ENCODE measurements at places on chromosomes 13 and 19.

DNA sequence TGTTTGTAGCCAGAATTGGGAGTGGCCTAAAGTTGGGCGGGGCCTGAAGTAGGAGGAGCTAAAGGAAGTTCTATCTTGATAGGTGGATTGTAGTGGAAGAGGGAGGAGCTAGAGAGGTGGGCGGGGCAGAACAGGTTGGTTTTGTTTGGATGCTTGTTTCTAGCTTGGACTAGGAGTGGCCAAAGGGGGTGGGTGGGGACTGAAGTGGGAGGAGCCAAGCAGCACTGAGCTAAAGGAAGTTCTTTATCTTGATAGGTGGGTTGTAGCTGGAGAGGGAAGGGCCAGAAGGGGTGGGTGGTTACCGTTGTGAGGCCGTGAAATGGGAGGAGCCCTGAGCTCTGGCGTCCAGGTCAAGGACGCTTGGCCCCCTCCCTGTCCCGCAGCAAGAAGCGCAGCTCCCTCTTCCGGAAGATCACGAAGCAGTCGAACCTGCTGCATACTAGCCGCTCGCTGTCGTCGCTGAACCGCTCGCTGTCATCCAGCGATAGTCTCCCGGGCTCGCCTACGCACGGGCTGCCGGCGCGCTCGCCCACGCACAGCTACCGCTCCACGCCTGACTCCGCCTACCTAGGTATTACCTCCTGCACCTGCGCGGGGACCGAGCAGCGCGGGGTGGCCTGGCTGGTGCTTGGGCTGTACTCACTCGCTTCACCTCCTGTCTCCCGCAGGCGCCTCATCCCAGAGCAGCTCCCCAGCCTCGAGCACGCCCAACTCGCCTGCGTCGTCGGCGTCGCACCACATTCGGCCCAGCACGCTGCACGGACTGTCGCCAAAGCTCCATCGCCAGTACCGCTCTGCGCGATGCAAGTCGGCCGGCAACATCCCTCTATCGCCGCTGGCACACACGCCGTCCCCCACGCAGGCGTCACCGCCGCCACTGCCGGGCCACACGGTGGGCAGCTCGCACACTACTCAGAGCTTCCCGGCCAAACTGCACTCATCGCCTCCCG is 8.0 kb downstream of the DNASE2 start:
- peak; percentile 51 for DNase-seq

GRCh38 chr19:16573925-16574324 is 1.7 kb upstream of the SLC35E1 start:
- DNase-seq = no peak

DNA sequence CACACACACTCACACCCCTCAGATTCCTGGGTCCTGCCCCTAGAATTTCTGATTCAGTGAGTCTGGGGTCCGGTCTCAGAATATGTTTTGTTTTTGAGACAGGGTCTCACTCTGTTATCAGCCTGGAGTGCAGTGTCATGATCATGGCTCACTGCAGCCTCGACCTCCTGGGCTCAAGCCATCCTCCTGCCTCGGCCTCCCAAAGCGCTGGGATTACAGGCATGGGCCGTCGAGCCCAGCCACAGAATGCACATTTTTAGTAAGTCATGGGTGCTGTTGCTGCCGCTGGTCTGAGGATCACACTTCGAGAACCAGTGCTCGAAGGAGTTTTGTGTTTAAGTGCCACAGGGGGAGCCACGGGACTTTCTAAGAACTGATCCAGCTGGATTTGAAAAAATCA is 22.1 kb upstream of the TNFSF14 start:
- no peak for DNase-seq

DNA sequence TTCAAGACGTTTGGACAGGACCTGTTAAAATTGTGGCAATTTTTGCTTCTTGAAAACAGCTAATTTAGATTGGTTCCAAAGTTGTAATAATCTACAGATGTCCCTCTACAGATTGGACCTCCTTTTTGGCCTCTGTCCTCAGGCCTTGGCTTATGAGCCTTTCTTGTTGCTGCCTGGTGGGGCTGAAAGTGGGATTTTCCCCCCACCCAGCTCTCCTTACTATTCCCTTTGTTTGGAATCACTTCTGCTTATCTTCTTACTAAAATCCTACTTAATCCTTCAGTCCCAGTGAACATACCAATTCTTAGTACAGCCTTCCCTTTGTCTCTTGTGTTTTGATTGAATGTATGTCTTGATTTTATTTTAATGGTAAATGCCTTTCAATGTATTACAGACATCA is 63.5 kb upstream of the TEX29 start:
- DNase-seq = no peak

- DNase-seq = no peak
Measured at GRCh38 chr13:86052141-86052540, 252.9 kb upstream of the SLITRK6 start.

DNA sequence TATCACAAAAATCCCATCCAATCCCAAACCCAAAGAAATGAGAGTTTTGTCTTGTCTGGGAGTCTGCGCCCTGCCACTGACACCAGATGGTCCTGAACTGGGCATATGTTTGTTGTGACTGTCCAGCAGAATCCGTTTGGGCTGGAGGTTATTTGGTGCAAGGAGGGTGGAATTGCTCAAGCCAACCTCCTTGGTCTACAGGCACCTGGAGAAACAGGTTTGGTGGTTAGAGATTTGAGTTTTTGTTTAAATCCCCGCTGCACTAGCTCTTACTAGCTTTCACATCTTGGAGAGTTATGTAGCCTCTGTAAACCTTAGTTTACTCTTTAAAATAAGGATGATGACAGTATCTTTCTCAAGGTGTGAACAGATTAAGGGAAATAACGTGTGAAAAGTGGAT is 101.7 kb downstream of the SLC7A1 start:
- DNase-seq = no peak

DNA sequence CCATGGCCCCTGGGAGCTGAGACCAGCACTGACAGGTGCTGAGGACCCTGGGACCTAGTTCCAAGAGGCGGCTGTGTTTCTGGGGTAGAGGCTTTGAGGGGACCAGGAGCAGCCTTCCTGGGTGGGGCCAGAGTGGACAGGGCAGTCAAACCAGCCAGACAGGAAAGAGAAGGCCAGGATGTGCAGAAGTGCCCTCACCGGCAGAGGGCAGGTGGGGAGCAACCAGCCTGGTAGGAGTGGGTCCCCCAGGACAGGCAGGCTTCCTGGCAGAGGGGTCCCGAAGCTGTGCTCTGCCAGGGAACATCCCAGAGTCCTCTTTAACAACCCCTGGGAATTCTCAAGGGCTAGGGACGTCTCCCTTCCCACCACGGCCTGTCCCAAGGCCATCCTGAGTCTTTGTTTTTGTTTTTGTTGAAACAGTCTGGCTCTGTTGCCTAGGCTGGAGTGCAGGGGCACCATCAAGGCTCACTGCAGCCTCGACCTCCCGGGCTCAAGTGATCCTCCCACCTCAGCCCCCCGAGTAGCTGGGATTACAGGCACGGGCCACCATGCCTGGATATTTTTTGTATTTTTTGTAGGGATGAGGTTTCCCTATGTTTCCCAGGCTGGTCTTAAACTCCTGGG is 3.0 kb upstream of the HIPK4 start:
- no peak for DNase-seq

GRCh38 chr13:49086722-49087121 is 111.0 kb downstream of the FNDC3A start:
- no peak for DNase-seq

GRCh38 chr13:94313321-94313910 is 166.1 kb downstream of the DCT start:
- no peak for DNase-seq

GRCh38 chr13:40330950-40331349 is 335.5 kb downstream of the FOXO1 start:
- DNase-seq = no peak

GRCh38 chr19:30227661-30228112 is 144.5 kb upstream of the ZNF536 start:
- peak; percentile 49 for DNase-seq

DNA sequence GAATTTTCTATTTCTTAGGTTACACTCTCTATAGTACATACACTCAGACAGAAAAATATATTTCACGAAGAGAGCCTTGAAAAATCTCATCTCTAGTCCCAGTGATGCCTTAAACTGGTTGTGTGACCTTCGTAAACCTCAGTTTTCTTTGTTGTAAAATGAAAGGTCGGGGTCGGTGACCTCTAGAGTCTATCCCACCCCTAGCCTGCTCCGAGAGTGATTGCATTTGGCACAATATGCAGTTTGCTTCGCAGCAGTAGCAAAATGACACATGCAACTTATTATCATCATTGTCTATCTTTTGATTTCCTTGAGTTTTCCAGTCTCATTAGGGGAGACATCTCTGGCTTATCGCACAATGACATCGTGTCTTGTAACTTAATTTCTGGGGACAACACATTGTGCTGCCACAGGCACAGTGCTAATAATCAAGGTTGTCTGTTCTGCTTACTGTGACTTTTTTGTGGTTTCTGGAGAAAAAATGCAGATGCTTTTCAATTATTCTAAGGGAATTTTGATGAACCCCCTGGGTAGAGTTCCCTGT is 115.0 kb downstream of the GGACT start:
- DNase-seq = no peak

DNA sequence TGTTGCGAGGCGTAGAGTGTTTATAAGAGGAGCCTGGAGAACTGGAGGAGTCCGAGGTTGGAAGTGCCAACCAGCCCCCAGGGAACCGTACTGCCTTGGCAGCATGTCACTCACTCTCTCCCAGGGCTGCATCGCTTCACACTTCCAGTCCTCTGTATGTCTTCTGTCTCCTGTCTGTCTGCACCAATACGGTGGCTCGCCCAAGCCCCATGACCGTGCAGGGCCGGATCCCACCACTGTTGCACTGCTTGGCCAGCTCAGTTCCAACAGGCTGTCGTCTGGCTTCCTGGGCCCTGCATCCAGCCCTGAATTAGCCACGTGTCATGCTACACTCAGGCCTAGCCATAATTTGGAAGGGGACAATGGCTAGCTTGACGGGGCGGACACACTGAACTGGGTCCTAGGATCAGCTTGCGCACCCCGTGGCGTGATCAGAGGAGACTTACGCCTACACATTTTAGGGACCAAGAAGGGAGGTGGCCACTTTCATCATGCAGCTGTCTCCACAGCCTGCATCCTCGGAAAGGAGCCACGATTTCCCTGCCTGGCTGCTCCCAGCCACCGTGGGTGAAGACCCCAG is 147.1 kb downstream of the URI1 start:
- DNase-seq = no peak

DNA sequence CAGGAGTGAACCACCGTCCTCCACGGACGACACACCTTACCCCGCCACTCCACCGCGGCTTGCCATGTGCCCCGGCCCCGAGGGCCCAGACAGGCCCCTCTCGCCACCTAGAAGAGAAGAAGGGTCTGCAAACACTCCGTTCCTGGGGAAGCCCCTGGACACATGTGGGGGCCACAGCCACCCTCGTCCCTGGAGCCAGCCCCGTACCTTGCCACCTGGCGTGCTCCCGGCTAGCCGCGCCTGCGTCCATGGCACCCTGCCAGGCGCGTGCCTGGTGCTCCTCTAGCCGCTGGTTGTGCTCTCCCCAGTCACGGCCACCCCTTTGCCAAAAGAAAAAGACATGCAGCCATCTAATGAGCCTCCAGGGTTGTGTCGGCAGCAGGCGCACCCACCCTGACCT is 19.9 kb upstream of the TINCR start:
- no peak for DNase-seq

DNA sequence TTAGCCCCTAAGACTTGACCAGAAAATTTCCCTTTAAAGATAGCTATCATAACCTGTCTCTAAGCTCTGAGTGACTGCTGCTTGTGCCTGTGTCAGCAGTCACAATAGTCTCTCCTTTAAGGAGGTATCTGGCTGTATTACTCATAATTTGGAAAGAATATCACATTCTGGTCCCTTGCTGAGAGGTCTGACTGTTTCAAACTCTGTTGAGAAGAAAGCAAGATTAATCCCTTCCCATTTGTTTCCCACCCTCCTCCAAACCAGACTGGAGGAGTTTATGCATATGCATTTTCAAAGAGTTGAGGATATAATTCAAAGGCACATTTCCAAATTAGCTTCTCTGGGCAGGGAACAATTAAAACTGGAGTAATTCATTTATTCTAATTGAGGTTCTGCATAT is 2.3 kb downstream of the HTR2A start:
- DNase-seq = no peak

DNA sequence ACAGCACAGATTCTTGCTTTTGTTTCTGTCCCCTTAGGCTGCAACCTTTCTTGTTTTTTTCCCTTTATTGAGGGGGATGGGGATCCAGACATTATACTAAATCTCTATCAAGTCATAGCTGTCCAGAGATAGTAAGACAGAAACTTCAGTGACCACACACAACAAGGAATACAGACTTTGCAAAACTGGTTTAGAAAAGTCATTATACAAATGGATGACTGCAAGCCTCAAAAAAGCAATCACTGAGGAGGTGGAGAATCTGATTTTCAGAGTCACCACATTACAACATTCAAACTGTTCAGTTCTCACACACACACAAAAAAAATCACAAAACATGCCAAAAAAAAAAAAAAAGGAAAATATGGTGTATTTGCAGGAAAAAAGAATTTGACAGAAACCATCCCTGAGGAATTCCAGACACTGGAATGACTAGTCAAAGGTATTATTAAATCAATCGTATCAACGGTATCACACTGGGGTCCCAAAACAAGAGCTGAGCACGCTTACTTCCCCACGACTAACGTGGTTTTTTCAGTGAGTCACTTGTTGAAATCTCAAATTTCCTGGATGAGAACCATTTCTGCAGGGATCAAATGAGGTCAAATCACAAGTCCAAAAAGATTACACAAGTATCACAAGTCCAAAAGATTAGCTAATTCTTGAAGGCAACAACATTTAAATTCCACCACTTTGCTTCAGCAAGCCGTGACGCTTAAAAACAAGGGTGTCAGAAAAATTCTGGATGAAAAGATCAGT is 41.2 kb downstream of the USP12 start:
- no peak for DNase-seq

DNA sequence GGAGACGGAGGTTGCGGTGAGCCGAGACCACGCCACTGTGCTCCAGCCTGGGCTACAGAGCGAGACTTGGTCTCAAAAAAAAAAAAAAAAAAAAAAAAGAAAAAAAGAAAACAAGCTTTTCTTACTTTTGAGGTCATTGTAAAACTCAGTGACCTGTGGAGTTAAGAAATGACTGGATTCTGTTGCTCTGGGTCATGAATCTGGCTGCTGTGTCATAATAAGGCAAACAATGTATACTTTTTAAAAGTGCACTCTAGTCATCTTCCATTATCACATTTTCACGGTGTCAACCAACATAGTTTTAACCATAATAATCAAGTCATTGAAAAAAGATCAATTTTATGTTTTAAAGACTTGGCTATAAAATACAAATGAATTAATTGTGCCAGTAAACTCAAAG is 1186.6 kb downstream of the DIAPH3 start:
- DNase-seq = no peak

GRCh38 chr13:105971738-105972137 is 563.7 kb downstream of the EFNB2 start:
- DNase-seq = no peak

Data from stimulated activated CD8-positive, alpha-beta memory T cell treated with anti-CD3 and anti-CD28 coated beads, Interleukin-2, amount 100 ng/mL, for 48 hours (primary cell).